ENCODE measurements at places on chromosomes 11 and 22. TPM values are rescaled to one million over a fixed set of nuclear protein-coding genes. Genes with fewer than 3 reads are reported as not detected.
A peak's percentile ranks its signal among the peaks of the same experiment; 100 is the strongest.

PNPLA5 gene
- total RNA-seq: not detected

GRCh38 chr11:134278356-134278755, 2.2 kb downstream of the GLB1L3 start:
- H3K4me3 ChIP-seq: no peak overlapping the region
- peaks cover 31% of the 10 kb centered on the region for H3K27me3 ChIP-seq
- no peaks in the 10 kb centered on the region for H3K36me3 ChIP-seq
- DNase-seq: no peak

DNA sequence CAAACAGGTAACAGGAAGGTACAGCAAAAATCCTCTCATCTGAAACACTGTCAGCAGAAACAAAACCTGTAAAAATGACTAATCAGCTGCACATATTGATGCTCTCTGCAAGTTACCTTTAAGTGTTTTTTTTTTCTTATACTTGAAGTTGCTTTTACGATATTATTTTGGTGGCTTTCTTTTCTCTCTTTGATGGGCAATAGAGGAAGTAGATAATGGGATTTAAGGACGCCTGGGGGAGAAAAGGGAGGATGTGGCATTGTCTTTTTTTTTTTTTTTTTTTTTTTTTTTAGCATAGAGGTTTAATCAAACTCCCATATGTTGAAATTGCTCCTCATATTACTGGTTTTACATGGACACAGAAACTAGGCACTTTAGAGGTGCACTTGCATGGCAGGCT, 11.4 kb upstream of the ADSL start:
- H3K36me3 ChIP-seq: no peaks in the 10 kb centered on the region
- no peak overlapping the region for H3K27ac ChIP-seq
- no peaks in the 10 kb centered on the region for H3K27me3 ChIP-seq
- no peak overlapping the region for H3K4me3 ChIP-seq
- no peaks in the 10 kb centered on the region for H3K4me1 ChIP-seq

GRCh38 chr11:29432719-29433325, 584.0 kb downstream of the KCNA4 start:
- H3K4me1 ChIP-seq: no peaks in the 10 kb centered on the region
- no peaks in the 10 kb centered on the region for H3K27me3 ChIP-seq
- no peak overlapping the region for H3K27ac ChIP-seq
- no peak for DNase-seq

GRCh38 chr11:114426280-114426679, 13.0 kb upstream of the REXO2 start:
- H3K4me3 ChIP-seq: no peak overlapping the region
- H3K27ac ChIP-seq: no peak overlapping the region
- no peaks in the 10 kb centered on the region for H3K36me3 ChIP-seq

DNA sequence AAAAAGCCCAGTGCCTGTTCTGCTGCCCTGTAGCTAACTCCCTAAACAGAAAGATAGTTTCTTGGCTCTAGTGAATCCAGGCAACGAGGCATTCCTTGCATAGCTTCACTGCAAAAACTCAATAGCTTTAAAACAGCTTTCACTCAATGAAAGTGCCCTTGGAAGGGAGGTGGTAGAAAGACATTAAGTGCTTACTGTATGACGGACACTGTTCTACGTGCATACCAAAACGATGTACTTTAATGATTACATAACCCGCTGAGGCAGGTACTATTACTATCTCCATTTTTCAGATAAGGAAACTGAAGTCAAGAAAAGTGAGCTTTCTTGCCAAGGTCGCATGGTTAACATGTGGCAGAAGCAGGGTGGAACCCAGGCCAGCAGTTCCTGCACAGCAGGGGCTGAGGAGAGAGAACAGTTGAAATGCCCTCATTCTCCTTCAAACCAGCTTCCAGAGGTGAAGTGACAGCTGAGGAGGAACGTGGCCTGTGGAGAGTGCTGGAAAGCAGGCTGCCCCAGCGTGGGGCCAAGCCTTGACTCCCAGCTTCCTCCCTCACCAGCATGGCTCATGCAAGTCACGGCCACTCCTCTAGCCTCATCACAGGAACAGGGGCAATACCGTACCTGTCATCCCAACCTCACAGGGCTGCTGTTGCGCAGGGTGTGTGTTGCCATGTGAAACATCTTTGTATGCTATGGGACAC, 227.5 kb upstream of the NARS2 start:
- DNase-seq: no peak
- H3K4me3 ChIP-seq: no peak overlapping the region
- no peaks in the 10 kb centered on the region for H3K27me3 ChIP-seq
- no peaks in the 10 kb centered on the region for H3K36me3 ChIP-seq
- peak overlapping the region; percentile 73 for H3K27ac ChIP-seq

DNA sequence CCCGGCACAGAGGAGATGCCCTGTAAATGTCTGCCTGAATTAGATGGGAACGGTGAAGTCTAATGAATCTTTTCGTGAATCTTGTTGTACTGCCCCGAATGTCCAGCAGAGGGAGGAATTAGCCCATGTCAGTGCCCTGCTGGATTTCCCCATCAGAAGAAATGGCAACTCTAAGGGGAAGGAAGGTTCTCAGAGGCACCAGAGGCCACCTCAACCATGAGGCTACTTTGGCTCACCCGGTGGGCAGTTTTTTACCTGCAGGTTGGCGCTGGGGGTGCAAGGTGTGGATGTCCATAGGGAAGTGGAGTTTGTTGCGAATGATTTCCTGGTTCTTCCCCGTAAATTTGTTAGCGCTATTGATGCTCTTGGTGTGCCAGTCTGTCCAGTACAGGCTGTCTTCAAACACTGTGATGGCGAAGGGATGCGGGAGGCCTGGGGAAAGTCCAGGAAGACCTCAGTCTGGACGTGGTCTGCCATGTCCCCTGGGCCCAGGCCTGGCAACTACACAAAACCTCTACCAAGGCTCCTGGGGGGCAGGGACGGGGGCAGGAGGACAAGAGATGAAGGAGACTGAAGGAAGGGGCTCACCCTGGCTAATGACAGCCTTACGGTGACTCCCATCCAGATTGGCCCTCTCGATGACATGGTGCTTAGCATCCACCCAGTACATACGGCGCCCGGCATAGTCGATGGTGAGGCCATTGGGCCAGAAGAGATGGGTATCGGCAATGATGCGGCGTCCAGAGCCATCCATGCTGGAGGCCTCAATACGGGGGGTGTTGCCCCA, 28.5 kb downstream of the LRP4 start:
- no peaks in the 10 kb centered on the region for H3K27me3 ChIP-seq
- DNase-seq: peak; percentile 81
- no peak overlapping the region for H3K4me3 ChIP-seq
- H3K36me3 ChIP-seq: no peaks in the 10 kb centered on the region
- H3K4me1 ChIP-seq: no peaks in the 10 kb centered on the region
- H3K27ac ChIP-seq: no peak overlapping the region

DNA sequence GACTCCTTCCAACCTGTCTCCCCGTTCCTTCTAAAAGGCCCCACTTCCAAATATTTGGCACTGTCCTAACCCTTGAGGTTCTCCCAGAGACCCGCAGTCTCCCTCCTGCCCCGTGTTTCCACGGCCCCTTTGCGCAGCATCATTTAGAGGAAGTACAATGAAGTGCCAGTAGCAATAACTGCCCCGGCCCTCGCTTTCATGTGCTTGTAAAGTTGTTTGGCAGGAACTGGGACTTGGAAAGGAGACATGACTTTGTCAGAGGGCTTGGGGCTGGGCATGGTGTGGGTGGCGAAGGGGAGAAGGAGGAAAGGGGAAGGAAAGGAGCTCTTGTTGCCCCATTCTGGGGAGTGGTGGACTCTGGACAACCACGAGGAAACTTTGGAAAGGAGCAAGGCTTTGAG, 2.6 kb downstream of the CD44 start:
- H3K4me3 ChIP-seq: peak overlapping the region; percentile 90
- DNase-seq: peak; percentile 86
- peak overlapping the region; percentile 94 for H3K27ac ChIP-seq
- no peaks in the 10 kb centered on the region for H3K27me3 ChIP-seq

- H3K27ac ChIP-seq: no peak overlapping the region
- H3K27me3 ChIP-seq: no peaks in the 10 kb centered on the region
- H3K4me1 ChIP-seq: no peaks in the 10 kb centered on the region
- no peak for DNase-seq
- H3K4me3 ChIP-seq: no peak overlapping the region
Measured at GRCh38 chr22:29375398-29376076, 12.8 kb downstream of the AP1B1 start.

Data from sigmoid colon (tissue), 7 donors.